ENCODE measurements at places on chromosomes 7 and 10. TPM values are rescaled to one million over a fixed set of nuclear protein-coding genes. Genes with fewer than 3 reads are reported as not detected.

FOXI2 gene
- total RNA-seq, result not detected

ASZ1 gene
- not detected for total RNA-seq

FERD3L gene
- total RNA-seq, result not detected

EEPD1 gene
- total RNA-seq, result 20.1 TPM

RGR gene
- total RNA-seq, result not detected

GATA3 gene
- total RNA-seq, result 59.6 TPM

DNA sequence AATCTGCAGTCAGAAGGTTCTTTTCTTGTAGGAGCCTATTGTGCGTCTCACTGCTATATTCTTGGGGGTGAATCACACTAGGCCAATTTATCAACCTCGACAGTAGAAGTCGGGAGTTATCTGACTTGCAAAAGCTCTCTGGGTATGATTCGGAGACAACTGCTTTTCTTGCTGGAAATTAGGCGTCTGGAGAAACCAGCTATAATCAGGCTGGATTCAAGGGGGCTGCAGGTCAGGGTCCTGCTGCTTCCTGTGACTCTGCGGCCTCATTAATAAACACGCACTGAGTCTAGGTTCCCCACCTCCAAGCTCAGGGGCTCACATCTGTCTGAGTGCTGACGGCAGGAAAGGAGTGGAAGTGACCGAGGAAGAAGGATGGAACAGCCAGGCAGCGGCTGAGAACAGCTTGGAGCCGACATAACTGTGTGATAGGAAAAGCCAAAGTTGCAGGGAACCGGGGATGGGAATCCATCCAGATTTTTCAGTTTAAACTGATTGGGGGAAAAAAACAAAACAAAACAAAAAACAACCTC lies 184.6 kb downstream of the FANK1 start:
- DNase-seq, result no peak

GRCh38 chr10:76643511-76643911 lies 994.1 kb downstream of the KCNMA1 start:
- DNase-seq, result no peak

- DNase-seq, result no peak
These were observed 319.7 kb downstream of the GFRA1 start for GRCh38 chr10:115953281-115953680.

- DNase-seq, result no peak
These were observed 196.0 kb downstream of the RNLS start for GRCh38 chr10:88386821-88387773.

- DNase-seq, result no peak
These were observed 211.7 kb downstream of the CCSER2 start for GRCh38 chr10:84540022-84540616.

- no peak for DNase-seq
These were observed 16.5 kb downstream of the SGPL1 start for GRCh38 chr10:70832221-70832620.

DNA sequence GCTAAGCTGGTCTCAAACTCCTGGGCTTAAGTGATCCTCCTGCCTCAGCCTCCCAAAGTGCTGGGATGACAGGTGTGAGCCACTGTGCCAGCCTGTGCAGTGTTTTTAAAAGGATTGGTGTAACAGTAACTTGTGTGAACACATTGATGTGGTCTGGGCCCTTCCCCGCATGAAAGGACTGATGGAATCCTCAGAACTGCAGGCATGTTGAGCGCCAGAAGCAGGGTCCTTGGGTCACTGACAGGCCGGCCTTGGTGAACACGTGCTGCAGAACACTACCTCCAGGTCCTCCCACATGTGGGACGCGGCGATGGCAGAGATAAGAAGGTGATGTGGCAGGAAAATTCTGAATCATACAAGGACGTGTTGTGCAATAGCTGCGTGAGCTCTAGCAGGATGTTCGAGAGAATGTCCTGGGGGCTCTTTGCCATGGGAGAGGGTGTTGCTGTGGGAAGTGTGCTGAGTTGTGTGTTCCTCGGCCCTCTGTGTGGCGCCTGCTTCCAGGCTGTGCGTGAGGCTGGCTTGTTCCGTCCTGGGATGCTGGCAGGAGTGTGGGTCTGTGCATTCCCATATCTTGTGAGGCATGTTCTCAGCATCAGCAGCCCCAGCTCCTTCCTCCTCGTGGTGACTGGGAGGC lies 68.2 kb downstream of the DNAJB6 start:
- DNase-seq, result no peak

DNA sequence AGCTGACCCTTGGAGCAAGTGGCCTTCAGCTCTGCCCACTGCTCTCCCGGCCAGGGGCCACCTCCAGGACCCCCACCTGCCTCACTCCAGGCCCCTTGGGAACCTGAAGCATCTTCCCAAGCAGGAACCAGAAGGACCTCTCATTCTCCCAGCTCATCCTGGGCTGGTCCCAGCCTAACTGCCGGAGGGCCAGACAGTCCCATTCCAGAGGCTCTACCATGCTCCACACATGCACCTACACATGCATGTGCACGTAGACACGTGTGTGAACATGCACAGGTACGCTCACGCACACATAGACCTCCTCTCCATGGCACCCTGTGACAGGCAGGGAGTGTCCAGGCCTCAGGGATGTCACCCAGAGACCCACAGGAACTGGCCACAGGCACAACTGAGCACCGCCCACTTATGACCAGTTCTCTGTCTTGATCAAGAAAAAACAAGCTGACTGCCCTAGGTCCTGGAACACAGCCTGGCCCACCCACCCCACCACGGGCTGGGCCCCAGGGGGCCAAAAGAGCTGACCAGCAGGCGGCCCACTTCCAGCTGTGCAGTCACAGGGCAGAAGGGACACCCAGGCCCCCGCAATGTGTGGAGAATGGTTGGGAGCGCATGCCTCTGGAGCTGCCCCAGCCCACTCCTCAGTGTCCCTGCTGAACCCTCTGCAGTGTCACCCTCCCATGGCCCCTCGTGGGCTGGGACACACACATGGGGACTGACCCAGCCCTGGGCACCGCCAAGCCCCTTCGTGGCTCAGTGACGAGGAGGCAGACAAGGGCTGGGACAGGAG lies 43.4 kb downstream of the CAMK2B start:
- peak; percentile 35 for DNase-seq

DNA sequence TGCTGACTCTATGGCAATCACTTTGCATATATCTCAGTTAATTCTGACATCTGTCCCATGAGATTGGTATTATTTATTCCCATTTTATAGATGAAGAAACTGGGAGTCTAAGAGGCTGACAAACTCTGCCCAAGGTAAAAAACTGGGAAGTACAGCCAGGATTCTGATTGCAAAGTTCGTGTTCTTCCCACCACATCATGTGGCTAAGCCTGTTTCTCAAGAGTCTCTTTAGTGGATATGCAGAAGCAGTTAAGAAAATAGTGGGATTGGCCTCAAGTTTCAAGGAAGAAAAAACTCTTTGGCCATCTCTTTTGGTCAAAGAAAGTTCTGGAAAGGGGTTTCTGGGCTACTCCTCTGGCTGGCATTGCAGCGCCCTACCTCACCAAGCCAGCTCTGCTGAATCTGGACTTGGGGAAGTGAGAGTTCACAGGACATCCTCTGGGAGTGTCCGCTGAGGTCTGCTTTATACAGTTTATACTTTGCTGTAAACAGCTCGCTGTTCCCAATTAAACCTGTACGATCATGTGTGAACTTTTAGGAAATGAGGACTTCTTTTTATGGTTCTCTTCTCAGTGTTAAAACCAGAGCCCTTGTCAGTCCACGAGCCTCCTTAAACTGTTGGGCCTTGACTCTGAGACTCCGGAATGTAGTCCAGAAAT lies 12.2 kb upstream of the BMPR1A start:
- no peak for DNase-seq

DNA sequence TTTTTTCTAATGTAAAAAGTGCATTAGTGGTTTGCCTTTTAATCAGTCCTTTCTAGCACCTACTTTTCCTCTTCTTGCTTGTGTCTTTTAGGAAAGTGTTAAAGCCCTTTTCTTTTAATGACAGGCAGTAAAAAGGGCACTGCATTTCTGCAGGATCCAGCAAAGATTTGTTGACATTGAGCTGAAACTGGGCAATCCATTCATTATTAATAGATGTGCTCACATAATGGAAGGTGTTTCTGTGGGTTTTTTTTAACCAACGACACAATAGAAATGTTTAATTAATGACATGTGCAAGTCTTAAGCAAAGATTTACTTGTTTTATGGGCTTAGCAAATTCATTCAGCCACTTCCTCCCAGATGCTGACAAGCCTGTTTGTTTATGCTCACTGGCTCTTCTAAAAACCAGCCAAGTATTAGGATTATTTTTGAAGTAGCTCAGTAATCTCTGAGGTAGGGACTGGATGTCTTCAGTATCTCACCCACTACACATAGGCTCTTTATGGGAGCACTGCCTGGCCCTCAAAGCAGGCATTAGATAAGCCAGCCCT lies 1201.1 kb downstream of the SORCS1 start:
- DNase-seq, result no peak

All from mesothelial cell of epicardium (in vitro differentiated cells).